NCI-H187 treated with DMSO at 0.1 percent for 48 hours (cell line): ENCODE measurements at places on chromosomes 11 and 22.

DNA sequence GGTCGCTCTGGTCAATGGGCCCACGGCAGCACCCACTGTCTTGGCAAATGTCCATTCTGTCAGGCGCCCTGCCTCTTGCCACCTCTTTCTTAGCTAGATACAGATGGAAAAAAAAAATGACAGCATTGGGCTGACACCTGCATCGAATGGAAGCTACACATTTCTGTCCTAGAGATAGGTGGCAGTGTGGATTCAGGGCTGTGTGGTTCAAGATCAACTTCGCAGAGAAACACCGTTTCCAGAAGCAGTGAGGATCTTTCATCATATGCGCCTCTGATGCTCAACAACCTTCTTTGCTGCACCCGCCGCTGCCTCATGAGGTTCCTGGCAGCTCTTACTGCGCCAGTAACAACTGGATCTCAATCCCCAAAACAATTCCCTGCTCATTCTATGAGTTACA lies 236.3 kb downstream of the KIRREL3 start:
- DNase-seq: peak; percentile 4

- no peak for DNase-seq
Measured at GRCh38 chr11:3810951-3811350, 2.6 kb downstream of the PGAP2 start.

GRCh38 chr11:36803084-36803483 lies 205.0 kb upstream of the RAG2 start:
- DNase-seq: no peak

DNA sequence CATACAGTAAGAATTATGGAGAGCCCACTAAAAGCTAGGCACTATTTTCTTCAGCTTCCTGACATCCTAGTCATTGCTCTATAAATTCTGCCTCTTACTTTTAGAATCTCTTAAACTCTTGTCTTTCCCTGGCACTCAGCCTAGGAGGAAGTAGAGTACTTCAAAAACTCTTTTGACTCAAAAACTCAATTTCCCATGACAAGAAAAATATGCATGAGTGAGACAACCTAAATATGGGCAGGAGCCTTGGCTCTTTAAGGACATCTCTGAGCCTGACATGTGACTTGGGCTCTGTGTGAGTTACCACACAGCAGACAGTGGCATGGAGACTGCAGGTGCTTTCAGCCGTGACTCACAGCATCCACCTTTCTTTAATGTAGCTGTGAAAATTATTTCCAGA lies 97.5 kb upstream of the CCDC179 start:
- DNase-seq: peak; percentile 87

DNA sequence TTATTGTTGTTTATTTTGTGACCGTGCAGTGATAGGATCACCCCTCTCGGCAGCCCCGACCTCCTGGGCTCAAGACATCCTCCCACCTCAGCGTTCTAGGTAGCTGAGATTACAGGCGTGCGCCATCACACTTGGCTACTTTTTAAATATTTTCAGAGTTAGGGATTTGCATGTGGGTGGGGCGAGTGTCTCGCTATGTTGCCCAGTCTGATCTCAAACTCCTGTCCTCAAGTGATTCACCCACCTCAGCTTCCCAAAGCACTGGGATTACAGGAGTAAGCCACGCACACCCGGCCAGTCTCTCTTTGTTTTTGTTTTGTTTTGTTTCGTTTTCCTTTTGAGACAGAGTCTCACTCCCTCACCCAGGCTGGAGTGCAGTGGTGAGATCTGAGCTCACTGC lies 1.2 kb upstream of the INTS5 start:
- no peak for DNase-seq

GRCh38 chr22:24072361-24072760 lies 61.3 kb downstream of the CABIN1 start:
- DNase-seq: no peak

DNA sequence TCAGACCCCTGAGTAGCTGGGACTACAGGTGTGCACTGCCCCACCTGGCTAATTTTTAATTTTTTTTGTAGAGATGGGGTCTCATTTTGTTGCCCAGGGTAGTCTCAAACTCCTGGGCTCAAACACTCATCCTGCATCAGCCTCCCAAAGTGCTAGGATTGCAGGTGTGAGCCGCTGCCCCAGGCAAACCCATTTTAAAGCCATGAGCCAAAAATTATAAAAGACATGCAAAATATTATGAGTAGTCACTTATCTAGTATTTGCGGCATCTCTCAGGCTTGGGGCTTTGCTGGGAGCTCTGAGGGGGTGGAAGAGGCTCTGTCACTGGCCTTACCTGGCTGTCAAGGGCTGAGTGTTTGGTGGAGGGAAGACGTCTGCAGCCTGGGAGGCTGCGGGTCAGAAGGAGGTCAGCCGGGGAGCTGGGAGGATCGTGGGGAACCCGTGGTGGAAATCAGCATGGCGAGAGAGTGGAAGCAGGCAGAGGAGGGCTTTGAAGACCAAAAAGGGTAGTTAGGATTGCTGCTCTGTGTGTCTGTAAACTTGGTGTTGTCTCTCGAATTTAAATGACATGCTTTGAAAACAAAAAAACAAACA lies 69.1 kb upstream of the PARVG start:
- DNase-seq: no peak

DNA sequence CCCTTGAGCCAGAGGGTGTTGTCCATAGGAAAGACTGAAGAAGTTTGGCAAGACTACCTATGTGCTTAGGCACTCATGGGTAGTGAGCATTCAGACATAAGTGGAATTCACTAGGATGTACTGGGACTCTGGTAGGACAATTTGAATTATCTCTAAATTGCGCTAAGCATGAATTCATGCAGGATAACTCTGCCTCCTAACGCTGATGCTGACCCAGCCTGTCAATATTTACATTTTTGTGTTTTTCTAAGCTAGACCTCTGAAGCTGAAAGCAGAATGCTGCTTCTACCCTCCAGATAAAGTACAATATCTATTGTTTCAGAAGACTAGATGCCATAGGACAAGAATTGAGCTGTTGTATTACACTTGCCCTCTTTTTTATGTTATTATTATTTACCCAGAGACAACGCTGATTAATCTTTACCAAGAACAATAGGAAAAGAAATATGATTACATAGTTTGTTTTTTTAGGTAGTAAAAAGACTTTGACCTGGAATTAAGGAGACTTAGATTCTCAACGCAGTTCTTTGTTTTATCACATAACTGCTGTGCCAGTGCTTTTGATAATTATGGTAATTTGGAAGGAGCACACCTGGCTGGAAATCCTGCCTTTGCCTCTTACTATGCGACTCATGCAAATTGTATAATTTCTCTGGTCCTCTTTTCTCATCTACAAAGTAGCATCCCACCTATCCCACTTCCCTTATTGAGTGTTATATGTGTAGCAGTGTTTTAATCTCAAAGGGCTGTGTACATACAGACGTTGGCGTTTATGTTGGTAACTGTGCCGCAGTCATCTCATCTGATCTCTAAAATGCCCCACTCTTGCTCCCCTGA lies 21.2 kb upstream of the GRAMD1B start:
- no peak for DNase-seq

DNA sequence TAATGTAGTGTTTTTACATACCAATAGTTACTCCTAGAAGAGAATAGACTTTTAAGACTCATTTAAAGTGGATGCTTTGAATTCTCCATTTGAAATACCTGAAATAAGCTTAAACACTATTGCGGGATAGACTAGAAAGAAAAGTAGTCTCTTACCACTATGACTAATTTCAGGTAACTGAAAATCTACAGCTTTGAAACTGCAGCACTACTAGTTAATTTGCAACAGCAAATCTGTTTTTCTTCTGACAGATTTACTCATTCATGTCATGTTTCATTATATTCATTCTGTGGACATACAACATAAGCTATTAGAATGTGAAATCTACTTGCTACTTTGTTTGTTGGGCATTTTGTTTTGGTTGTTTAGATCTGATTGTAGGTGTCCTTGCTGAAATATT lies 153.6 kb downstream of the MAML2 start:
- DNase-seq: no peak
